ENCODE measurements at places on chromosomes 5 and 9.
A peak's percentile ranks its signal among the peaks of the same experiment; 100 is the strongest.

DNA sequence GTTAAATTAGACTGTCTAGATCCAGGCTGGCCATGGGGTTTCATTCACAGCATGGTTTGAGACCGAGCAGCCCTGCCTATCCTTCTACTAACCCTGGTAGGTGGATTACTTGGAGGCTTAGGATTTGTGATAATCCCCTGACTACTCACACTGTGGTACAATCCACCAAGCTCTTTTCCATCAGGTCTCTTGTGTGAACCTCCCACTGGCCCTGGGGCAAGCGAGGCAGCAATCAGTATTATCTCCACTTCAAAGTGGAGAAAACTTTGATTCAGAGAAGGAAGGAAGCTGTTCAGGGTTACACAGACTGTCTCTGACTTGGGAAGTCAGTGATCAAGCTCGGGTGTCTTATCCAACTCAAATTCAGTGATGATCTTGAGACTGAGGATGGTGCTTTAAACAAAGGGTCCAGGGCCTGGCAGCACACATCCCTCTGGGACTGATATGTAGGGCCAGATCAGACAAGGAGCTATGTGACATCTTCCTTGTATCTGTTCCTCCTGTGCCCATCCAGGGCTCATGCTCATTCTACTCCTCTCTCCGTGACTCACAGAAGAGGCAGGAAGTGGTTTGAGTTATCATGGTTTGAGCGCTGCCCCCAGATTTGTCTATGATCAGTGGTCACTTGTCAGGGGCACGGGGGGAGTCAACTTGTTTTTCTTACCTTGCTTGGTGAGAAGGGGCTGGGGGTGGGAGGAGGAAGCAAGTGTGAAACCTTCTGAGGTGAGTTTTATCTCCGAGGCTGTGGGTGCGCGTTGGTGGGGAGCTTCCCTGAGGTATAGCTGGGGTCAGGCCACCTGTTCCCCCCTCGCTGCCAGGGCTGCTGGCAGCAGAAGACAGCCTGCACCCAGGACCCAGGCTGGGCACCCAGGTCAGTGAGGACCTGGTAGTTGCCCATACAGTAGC lies 48.6 kb downstream of the RGS3 start:
- peak; percentile 48 for DNase-seq

- DNase-seq, result no peak
Measured at GRCh38 chr5:154110716-154111115, 71.9 kb downstream of the MFAP3 start.

- DNase-seq, result no peak
Measured at GRCh38 chr5:169933616-169934015, 46.7 kb downstream of the INSYN2B start.

DNA sequence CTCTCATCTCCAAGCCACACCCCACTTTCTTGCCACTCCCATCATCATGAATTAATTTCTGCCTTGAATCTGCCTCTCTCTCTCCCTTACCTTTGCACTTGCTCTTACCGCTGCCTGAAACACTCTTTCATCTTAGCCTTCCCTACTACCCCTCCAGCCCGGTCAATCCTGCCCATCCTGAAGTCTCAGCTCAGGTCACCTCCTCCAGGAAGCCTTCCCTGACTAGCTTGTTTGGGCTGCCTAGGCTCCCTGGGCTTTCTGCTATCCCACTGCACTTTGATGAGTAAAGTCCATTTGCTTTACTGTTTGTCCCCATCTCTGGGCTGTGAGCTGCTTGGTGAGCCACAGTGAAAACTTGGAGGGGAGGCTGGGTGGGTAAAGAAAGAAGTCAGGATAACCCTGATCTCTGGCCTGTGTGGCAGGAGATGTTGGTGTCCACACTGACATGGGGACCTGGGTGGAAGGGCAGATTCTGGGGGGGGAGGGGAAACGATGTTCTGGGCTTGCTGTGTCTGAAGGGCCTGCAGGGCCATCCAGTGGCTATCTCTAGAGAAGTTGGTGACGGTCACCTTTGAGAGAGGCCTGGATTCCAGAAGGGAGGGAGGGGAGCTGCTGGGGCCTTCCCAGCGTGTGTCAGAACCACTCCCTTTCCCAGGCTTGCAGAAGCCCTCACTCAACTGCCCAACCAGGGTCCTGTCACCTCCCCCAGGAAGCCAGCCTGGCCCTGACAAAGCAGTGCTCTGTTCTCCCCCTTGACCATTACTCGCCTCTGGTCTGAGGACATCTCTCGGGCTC lies 75.0 kb upstream of the DAB2IP start:
- DNase-seq, result no peak

DNA sequence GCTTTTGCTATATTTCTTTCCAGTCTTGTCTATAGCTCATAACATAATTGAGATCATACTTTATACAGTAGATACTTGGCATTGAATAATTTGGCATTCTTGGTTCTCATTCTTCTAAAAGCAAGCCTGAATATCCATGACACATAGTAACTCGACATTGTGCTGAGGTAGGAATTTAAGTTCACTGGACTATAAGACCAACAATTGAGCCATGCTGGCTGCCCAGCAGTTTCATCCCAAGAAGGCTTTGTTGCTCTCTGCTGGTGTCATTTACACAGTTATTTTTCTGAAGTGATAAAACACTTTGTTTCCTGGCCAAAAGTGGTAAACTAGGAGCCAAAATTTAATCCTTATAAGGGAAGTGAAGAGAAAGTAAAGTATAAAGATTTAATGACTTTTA lies 192.0 kb downstream of the ADAMTSL1 start:
- no peak for DNase-seq

- no peak for DNase-seq
Measured at GRCh38 chr5:63960646-63961045, 1.6 kb downstream of the HTR1A start.

DNA sequence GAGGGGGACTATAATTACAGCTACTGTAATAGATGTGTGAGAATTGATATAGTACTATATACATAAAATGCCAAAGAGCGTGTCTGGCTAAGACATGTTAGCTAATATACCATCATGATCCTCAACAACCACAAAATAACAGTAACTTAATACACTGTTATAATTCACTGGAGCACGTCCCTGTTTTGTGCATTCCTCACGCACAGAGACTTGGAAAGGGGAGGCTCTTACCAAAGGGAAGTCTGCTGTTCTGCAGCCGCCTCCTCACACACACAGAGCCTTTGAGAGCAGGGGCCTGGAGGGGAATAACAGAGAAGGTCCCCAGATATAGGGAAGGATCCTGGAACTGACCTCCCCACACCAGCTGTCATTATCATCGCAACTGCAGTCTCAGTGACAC lies 97.3 kb downstream of the ANKRD18A start:
- no peak for DNase-seq

DNA sequence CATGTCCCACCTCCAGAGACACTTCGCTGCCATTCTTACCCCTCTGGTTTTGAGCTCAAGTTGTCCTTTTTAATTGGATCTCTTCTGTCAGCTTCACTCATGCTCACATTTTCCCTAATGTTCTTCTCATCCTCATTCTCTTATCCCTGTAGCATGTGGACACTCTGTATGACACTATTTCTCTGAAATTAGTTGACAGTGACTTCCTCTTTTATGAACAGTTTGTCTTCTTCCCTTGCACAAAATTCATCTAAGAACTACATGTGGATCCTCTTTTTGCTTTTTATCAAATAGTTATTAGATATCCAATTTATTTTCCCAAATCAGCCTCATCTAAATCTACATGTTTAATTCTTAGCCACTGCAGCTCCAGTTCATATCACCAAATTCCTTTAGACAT lies 676.2 kb downstream of the MAT2B start:
- DNase-seq, result no peak

GRCh38 chr5:181207214-181207959 lies 2.4 kb upstream of the TRIM7 start:
- DNase-seq, result peak; percentile 84

DNA sequence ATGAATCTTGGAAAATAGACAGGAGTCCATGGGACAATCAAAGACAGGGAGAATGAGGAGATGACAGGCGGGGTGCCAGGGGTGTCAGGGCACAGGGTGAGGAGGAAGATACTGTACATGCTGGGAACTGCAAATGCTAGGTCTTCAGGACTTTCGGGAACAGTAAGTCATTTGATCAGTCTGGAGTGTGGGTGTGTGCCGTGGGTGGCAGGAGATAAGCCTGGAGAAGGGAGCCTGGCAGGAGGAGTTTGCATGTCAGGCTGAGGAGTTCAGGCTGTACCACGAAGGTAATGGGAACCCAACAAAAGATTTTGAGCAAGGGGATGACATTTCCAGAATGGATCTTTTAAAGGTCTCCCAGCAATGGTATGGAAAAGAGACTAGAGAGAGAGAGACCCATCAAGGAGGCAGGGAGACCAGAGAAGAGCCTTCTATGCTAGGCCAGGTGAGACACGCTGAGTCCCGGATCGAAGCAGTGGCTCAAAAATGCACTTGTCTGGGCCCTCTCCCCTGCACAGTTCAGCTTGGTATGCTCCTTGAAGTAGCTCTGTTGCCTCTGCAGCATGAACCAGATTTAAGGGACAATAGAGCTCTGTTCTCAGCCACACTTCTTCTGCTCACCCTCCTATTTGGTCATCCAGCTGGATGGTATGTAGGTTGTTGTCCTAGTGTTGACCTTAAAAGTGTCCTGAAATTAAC lies 77.0 kb upstream of the FER start:
- DNase-seq, result no peak

DNA sequence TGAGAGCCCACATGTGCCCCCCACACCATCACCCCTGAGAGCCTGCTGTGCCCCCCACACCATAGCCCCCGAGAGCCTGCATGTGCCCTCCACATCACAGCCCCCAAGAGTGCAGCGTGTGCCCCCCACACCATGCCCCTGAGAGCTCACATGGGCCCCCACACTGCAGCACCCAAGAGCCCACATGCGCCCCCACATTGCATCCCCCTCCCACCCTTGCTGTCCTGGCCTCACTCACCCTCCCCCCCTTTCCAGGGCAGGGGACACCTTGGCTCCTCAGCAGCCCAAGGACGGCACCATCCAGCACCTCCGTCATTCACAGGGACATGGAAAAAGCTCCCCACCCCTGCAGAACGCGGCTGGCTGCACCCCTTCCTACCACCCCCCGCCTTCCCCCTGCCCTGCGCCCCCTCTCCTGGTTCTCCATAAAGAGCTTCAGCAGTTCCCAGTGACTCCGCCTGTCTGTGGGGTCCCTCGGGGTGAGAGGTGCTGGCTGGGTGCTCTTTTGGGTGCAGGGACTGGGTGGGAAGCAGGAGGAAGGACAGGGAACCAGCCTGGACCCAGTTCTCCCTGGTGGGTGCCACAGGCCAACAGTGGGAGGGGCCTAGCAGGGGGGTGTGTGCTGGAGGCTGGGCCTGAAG lies 5.0 kb downstream of the LCN1 start:
- DNase-seq, result no peak
